ENCODE measurements at places on chromosomes 5 and 9. TPM values are rescaled to one million over a fixed set of nuclear protein-coding genes. Genes with fewer than 3 reads are reported as not detected.

DNA sequence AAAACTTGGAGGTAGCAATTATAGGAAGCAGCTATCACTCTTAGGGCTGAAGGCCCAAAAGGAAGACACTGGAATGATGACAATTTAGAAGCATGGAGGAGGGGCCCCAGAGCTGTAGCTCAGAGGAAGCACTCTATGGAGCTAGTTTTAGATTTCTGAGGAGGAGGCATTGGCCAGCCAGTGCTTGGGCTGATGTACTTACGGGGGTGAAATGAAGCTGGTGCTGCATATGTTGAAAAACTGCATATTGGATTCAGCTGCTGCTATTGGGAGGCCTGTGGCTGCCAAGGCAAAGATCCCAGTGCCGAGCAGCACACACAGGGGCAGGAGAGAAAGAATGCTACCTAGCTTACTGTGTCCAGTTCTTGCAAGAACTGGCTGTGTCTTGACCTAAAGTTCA, 53.9 kb upstream of the HMHB1 start:
- H3K27me3 ChIP-seq, result no peaks in the 10 kb centered on the region
- no peaks in the 10 kb centered on the region for H3K36me3 ChIP-seq
- DNase-seq, result no peak
- no peak overlapping the region for H3K4me3 ChIP-seq
- H3K4me1 ChIP-seq, result peaks cover 3% of the 10 kb centered on the region
- no peak overlapping the region for H3K27ac ChIP-seq

- H3K4me1 ChIP-seq, result peaks cover 22% of the 10 kb centered on the region
- H3K27me3 ChIP-seq, result no peaks in the 10 kb centered on the region
- H3K27ac ChIP-seq, result no peak overlapping the region
- DNase-seq, result no peak
- H3K4me3 ChIP-seq, result no peak overlapping the region
These were observed 524.5 kb upstream of the CLINT1 start for GRCh38 chr5:158383486-158383885.

DNA sequence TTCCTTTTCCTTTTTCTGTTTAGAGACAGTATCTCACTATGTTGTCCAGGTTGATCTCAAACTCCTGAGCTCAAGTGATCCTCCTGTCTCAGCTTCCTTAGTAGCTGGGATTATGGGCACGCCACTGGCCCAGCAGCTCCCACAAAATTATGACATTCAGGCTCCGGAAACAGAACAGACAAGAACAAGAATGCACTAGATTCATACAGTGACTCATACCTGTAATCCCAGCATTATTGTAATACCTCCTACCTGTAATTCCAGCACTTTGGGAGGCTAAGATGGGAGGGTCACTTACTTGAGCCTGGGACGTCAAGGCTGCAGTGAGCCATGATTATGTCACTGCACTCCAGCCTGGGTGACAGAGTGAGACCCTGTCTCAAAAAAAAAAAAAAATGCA, 26.7 kb upstream of the B4GALT1 start:
- H3K4me3 ChIP-seq, result no peak overlapping the region
- no peak for DNase-seq
- no peaks in the 10 kb centered on the region for H3K4me1 ChIP-seq
- no peak overlapping the region for H3K27ac ChIP-seq
- H3K36me3 ChIP-seq, result no peaks in the 10 kb centered on the region

DNA sequence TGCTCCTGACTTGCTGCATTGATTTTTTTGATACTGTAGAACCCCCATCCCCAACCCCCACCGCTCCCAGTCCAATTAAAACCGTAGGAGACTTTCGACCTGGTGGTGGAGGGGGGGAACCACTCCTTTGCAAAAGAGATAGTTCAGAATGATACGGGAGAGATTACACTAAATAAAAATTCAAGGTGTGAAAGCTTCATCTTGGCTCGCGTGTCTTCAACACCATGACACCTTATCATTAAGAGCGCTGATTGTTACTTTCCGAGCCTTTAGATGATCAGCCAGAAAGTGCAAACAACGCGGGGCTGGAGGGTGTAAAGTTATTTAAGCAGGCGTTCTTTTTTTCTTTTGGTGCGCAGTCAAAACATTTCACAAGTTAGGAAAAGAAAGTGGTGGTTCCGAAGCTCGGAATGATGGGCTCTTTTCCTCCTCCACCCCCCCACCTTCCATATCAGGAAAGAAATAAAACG, 1.3 kb upstream of the ZNF462 start:
- H3K4me1 ChIP-seq, result no peaks in the 10 kb centered on the region
- no peak for DNase-seq
- peak overlapping the region; percentile 86 for H3K27ac ChIP-seq

DNA sequence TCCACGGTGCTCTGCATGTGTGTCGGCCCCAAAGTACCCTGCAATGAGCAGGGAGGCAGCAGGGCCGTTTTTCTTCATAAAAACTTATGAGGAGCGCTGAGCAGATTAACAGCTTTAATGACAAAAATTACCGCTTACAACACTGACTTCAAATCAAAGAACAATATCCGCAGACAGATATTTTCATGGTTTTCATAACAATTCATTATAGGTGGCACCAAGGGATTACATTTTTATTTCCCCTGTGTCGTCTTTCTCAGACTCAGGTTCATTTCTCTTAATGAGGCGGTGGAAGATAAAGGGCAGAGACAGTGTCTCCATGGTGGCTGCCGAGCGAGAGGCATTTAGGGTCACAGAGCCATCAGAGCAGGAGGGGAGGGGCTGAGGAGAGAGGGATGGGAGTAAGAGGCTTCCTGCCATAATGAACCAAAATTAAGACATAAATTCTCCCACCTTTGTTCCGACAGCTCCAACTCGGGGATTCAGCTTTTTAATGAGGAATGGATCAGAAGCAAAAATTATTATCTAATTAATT, 240.7 kb upstream of the CLINT1 start:
- H3K27ac ChIP-seq, result no peak overlapping the region
- no peak overlapping the region for H3K4me3 ChIP-seq
- no peaks in the 10 kb centered on the region for H3K4me1 ChIP-seq
- no peaks in the 10 kb centered on the region for H3K36me3 ChIP-seq
- no peak for DNase-seq
- H3K27me3 ChIP-seq, result no peaks in the 10 kb centered on the region

DNA sequence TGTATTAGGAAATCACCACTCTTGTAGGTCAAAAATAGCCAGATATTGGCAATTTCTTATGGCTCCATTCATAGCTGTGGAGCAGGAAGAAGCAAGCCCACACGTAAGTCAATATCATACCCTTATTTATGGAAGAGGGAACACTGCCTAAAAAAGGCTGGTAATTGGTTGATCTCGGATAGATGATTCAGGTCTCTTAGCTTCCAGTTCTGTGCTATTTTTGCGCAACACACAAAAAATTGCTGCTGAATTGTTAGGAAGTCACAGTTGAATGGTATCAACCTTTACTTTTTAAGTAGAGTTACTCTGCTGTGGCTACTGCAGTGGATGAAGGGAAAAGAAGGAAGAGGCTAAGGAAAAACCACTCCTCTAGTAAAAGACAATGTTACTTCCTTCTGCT, 168.8 kb downstream of the ARHGAP26 start:
- H3K27me3 ChIP-seq, result no peaks in the 10 kb centered on the region
- H3K27ac ChIP-seq, result no peak overlapping the region
- no peak overlapping the region for H3K4me3 ChIP-seq

GRCh38 chr5:136674178-136674577, 308.8 kb upstream of the TRPC7 start:
- no peaks in the 10 kb centered on the region for H3K36me3 ChIP-seq
- no peak for DNase-seq

- no peaks in the 10 kb centered on the region for H3K4me1 ChIP-seq
- H3K27ac ChIP-seq, result no peak overlapping the region
- H3K36me3 ChIP-seq, result no peaks in the 10 kb centered on the region
- peak; percentile 29 for DNase-seq
These were observed 198.1 kb downstream of the SYK start for GRCh38 chr9:90999425-91000397.

DNA sequence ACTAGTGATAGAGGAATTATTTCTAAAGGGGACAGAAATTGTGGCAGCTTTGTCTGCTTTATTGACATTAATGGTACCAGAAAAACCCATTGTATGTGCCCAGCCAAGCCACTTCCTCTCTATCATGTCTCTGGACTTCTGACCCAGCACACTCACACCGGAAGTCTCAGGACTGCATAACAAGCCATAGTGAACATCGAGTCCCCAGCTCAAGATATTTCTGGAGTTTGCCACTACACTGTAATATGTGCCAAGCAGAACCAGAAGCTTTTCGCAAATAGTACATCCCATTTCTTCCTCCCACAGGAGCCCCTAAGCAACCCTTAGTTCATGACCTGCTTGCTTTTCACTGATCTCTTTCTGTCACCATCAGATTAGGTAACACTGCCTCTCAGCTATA, 187.4 kb upstream of the GHR start:
- no peaks in the 10 kb centered on the region for H3K27me3 ChIP-seq
- H3K4me1 ChIP-seq, result no peaks in the 10 kb centered on the region
- no peak overlapping the region for H3K27ac ChIP-seq

GRCh38 chr5:89276566-89277305, 393.8 kb upstream of the MEF2C start:
- H3K27me3 ChIP-seq, result no peaks in the 10 kb centered on the region
- H3K36me3 ChIP-seq, result no peaks in the 10 kb centered on the region
- no peaks in the 10 kb centered on the region for H3K4me1 ChIP-seq
- peak; percentile 72 for DNase-seq
- H3K27ac ChIP-seq, result no peak overlapping the region
- H3K4me3 ChIP-seq, result no peak overlapping the region

DNA sequence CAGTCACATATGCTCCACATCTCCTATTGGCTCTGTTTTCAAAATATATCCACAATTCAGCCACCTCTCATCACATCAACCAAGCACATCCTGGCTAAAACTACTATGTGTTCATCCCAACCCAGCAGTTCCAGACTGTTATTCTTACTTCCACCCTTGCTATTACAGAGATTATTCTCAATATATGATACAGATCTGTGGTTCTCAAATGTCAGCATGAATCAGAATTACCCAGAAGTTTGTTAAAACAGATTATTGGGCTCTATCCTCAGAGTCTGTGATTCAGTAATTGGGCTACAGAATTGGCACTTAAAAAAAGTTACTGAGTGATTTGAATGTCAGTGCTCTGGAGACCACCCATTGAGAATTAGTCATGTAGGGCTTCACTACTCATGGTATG, 78.8 kb upstream of the IZUMO3 start:
- H3K4me1 ChIP-seq, result no peaks in the 10 kb centered on the region
- no peaks in the 10 kb centered on the region for H3K27me3 ChIP-seq
- no peak overlapping the region for H3K4me3 ChIP-seq
- H3K27ac ChIP-seq, result no peak overlapping the region
- H3K36me3 ChIP-seq, result no peaks in the 10 kb centered on the region
- DNase-seq, result no peak

- H3K36me3 ChIP-seq, result peaks cover 15% of the 10 kb centered on the region
- no peaks in the 10 kb centered on the region for H3K27me3 ChIP-seq
- no peak overlapping the region for H3K4me3 ChIP-seq
These were observed 50.2 kb downstream of the OTULIN start for GRCh38 chr5:14714706-14715105.

GRCh38 chr5:6905883-6906282, 192.7 kb downstream of the TENT4A start:
- no peak overlapping the region for H3K4me3 ChIP-seq
- no peak overlapping the region for H3K27ac ChIP-seq
- no peaks in the 10 kb centered on the region for H3K4me1 ChIP-seq
- DNase-seq, result no peak
- no peaks in the 10 kb centered on the region for H3K27me3 ChIP-seq

DNA sequence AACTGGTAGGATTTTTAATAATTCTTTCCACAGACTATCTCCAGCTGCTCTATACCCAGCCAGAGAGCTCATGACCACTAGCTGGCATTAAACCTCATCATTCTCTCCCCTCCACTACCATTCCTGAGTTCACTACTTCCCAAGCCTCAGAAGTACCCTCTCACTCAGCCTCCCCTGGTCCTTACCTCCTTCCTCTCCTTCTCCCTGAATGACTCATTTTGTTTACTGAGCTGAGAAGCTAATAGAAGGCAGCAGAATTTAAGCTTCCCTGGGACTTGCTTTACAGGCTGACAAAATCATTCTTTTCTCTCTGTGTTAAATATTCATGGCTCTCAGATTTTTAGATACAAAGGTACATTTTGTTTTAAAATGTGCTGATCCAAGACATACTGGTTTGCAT, 305.4 kb downstream of the TLR4 start:
- no peak overlapping the region for H3K4me3 ChIP-seq
- no peak for DNase-seq
- H3K4me1 ChIP-seq, result no peaks in the 10 kb centered on the region
- H3K27me3 ChIP-seq, result no peaks in the 10 kb centered on the region
- no peaks in the 10 kb centered on the region for H3K36me3 ChIP-seq

- DNase-seq, result no peak
- H3K4me1 ChIP-seq, result peaks cover 9% of the 10 kb centered on the region
- no peaks in the 10 kb centered on the region for H3K27me3 ChIP-seq
These were observed 54.0 kb upstream of the TNC start for GRCh38 chr9:115171921-115172388.

DNA sequence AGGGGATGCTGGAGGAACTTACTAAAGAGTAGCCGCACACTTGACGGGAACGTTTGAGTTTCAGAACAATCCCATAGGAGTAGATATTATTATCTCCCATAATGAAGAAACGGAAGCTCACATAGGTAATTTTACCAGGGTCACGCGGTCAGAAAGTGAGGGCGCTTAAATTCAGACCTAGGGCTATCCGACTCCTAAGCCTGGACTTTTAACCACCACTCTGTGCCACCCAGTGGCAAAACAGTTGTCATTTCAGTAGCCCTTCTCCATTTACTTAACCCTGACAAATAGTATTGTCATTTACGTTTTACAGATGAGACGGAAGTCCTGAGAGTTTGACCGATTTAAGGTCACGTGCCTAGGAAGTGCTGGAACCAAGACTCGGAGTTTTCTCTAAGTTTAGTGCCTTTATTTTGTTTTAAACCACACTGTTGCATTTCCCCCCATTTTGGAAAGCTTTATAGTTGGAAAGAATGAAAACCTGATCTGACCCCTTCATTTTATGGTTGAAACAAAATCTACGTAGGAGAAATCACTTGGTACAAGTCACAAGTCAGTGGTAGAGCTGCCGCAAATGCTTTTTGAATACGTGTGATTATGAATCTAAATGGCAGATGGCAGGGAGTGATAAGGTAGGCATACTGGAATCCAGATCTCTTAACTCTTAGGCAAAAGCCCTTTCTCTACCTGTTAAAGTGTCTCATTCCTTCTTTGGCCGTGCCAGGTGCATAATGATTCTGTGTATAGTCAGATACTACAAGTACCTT, 650 bp downstream of the MRRF start:
- H3K36me3 ChIP-seq, result peaks cover 2% of the 10 kb centered on the region
- H3K27me3 ChIP-seq, result no peaks in the 10 kb centered on the region
- peak; percentile 9 for DNase-seq
- peak overlapping the region; percentile 85 for H3K27ac ChIP-seq

Gene CER1
- total RNA-seq, result not detected

Gene PPP3R2
- total RNA-seq, result not detected

Gene HSPA9
- 482 TPM for total RNA-seq

Gene KCTD16
- total RNA-seq, result 1.2 TPM

Gene SLC6A3
- not detected for total RNA-seq

Gene C9orf153
- total RNA-seq, result 0.51 TPM

Gene NR5A1
- total RNA-seq, result not detected

Gene GALNT12
- 18.2 TPM for total RNA-seq

Gene PANK3
- 38.8 TPM for total RNA-seq

Gene BHMT2
- total RNA-seq, result 20.3 TPM

Gene SHOC1
- under 0.01 TPM for total RNA-seq

Gene NFX1
- total RNA-seq, result 21.3 TPM

Gene PCDHGA6
- 4.8 TPM for total RNA-seq

Gene LMX1B
- total RNA-seq, result not detected

Gene MCC
- 41.3 TPM for total RNA-seq

Gene IFNA1
- total RNA-seq, result not detected
